Progenitor cell of endocrine pancreas (in vitro differentiated cells): ENCODE measurements at places on chromosomes 4 and X.

DNA sequence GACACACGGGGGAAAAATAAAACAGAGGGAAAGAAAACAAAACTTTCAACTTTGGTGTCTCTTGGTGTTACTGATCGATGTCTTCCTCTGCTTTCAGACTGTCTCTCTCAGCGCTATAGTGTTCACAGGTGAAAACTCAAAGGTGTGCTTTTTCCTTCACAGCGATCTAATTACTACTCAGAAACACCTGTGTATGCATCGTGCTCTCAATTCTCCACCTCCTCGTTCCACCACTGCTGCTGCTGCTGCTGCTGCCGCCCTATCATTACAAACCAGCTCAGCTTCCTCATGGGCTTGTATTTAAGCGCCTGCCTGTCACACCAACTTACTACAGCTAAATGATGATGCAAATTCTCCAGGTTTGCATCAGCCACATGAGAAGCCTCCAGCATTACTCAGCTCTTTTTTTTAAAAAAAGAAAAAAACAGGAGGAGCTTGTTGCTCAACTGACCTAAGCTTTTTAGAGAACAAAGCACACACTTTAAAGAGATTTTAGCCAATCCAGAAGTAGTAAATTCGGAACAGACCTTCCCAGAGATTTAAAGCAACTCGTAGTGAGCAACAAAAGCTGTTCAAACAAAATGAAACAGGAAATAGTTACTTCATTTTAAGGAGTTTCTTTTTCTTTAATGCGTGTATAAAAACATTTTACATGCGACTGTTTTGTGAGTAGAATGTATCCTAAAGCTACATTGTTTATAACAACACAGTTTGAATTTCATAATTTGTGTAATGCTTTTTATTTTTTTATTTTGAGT, at the start of gene SLC7A11:
TSS of gene SLC7A11 (minus strand) at position 274 of the 758 bp plus-strand sequence. CDS start 280 bp downstream, outside the sequence.
- DNase-seq = peak; percentile 29

GRCh38 chr4:117134386-117134785, 49.0 kb upstream of the TRAM1L1 start:
- no peak for DNase-seq

GRCh38 chr4:81404294-81404693, 67.4 kb downstream of the RASGEF1B start:
- no peak for DNase-seq

- DNase-seq = no peak
Measured at GRCh38 chr4:24713604-24714003, 81.8 kb upstream of the SOD3 start.

DNA sequence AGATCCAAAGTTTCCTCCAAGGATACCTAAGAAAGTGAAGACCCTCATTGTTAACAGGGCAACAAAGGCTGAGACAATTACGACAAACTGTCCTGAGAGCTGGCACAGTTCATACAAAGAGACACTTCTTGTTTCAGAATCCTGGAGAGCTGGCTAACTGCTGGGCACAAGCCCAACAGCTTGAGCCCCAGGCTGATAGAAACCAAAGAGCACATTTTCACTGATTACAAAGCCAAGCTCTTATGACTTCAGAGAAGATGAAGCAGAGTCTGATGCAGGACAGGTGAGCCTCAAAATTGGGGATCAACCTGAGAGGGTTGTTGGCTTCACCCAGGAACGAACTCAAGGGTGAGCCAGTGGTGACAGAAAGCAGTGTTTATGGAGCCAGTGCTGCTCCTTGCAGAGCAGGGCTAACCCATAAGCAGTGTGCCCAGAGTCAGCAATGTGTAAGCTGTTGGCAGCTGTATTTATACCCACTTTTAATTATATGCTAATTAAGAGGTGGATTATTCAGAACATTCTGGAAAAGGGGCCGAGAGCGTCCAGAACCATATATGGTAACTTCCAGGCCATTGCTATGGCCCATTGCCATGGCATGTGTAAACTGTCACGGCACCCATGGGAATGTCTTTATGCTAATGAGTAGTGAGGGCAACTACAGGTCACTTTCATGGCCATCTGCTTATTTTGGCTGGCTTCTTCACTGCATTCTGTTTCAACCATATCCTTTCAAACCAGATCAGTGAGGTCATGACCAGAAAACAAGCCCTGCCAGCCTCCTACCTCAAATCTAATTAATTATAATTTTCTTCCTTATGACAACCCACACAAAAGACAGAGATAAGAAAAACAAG, 183.7 kb downstream of the EVC2 start:
- DNase-seq = no peak

- no peak for DNase-seq
Measured at GRCh38 chr4:165355900-165356300, 22.9 kb upstream of the CPE start.

DNA sequence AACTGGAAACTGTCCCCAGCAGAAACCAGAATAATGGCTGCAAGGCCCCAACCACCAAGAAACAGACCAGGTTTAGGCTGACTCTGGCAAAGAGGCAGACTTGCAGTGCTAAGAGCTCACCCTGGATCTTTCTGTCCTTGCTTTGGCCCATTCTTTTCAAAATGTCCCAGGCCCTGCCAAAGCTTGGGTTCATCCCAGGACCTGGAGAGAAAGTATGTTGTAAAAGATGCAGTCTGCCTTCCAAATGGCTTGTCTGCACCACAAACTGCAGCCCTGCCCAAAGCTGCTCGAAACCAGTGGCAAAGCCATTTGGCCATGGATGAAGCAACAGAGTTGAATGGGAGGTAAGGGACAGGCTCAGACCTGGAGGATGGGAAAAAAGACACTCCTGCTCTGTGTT, 38.0 kb upstream of the LNX1 start:
- no peak for DNase-seq

GRCh38 chr4:120261117-120261516, 194.5 kb upstream of the MAD2L1 start:
- no peak for DNase-seq

DNA sequence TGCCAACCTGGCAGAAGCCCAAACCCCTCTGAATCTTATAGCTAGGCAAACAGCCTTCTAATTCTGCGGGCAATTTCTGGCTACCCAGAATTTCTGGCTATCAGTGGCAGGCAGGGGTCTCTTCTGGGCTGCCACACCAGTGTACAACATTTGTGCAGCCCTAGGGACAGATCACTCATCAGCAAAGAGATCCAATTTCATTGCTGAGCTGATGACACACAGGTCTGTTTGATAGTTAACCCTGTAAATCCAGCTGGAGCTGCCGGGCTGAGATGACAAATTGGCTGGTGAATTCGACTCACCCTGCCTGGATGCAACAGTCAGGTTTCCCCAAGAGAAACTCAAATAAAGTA, 2.4 kb downstream of the MID1 start:
- no peak for DNase-seq

DNA sequence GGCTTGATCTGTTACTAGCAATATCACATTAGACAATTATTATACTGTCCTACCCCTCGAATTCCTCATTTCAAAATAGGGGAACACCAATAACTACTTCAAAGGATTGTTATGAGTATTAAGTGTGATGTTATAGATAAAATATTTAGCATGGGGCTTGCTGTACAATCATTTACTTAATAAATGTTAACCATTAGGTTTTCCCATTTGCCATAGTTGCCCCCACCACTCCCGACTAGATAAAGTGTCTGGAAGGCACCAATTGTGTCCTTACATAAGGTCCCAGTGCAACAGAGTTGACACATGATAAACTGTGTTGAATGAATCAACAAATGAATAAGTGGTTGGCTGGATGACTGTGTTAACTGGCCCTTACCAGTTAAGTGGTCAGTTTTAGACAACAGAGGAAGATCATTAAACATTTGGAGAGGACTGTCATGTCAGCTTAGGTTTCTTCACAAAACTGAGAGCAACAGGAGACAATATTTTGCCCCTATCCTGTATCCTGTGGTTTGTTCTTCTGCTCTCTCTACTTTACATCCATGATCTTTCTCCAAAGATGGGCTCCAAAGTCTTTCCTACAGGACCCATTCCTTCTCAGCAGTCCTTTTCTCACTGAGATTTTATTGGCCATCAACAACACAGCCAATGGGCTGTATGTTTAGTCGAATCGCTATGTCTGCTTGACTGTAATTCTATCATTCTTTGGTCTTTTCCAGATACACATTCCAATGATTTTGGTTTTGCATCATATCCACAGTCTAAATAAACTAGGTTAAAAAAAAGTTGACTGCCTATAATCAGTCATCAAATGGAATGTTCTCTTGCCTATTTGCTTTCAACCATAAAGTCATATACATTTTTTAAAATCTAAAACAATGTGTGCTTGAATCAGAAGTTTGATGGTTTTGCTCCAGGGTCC, 74.4 kb downstream of the RNF150 start:
- no peak for DNase-seq

GRCh38 chr4:14196131-14196530, 568.6 kb upstream of the BOD1L1 start:
- DNase-seq = peak; percentile 63

GRCh38 chr4:147801820-147802219, 69.9 kb downstream of the ARHGAP10 start:
- DNase-seq = no peak

DNA sequence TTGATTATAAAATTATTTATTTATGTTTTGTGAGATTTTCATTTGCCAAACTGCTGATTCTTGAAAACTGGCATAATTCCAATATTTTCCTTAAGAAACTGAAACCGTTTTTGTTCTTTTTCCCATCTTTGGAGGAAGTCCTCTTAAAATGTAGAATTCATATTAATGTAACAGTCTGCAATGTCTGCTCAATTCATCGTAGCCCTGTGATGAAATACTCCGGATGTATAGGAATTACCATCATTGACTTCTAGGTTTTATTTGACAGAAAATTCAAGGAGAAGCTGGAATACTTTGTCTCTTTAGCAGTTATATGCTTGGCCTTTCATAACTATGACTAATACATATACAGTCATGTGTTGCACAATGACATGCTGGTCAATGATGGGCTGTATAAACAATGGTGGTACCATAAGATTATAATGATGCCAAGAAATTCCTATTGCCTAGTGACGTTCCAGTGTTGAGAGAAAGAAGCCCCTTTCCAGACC, 185.0 kb upstream of the GPRIN3 start:
- DNase-seq = no peak

DNA sequence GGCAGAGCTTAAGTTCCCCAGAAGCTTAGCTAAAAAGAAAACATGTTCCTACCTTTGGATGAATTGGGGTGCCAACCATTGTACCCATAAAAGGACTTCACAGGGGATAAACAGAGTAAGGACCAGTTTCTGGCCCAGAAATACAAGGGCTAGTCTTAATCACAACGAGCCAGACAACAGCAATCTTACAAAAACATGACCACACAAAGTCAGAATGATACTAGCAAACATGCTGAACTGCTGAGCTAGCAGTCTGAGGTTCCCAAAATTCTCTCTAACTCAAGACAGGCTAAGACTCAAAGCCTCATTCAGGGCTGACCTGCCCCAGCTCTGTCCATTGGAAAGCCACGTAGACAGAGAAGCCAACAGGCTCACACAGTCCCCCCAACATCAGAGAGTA, 40.3 kb downstream of the ATP11C start:
- DNase-seq = no peak

- DNase-seq = no peak
Measured at GRCh38 chrX:28659269-28659668, 72.0 kb downstream of the IL1RAPL1 start.

DNA sequence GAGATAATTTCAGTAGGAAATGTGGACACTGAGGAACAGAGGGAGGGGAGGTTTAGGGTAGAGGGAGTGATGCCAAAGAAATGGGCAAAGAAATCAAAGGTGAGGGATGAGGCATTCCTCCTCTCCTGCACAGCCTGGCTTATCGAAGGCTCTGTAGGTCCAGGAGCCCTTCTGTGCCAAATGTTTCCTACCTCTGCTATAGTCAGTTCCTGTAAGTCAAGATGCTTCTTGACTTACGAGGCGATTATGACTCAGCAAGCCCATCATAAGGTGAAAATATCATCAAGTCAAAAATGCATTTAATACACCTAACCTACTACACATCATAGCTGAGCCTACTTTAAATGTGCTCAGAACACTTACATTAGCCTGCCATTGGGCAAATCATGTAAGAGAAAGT, 60.0 kb upstream of the ARHGAP24 start:
- DNase-seq = no peak

GRCh38 chr4:589219-589963, 13.3 kb upstream of the TMEM271 start:
- no peak for DNase-seq

- DNase-seq = no peak
Measured at GRCh38 chrX:140799216-140799615, 89.7 kb downstream of the LINC00632 start.

GRCh38 chrX:11535156-11535919, 130.4 kb downstream of the ARHGAP6 start:
- no peak for DNase-seq

DNA sequence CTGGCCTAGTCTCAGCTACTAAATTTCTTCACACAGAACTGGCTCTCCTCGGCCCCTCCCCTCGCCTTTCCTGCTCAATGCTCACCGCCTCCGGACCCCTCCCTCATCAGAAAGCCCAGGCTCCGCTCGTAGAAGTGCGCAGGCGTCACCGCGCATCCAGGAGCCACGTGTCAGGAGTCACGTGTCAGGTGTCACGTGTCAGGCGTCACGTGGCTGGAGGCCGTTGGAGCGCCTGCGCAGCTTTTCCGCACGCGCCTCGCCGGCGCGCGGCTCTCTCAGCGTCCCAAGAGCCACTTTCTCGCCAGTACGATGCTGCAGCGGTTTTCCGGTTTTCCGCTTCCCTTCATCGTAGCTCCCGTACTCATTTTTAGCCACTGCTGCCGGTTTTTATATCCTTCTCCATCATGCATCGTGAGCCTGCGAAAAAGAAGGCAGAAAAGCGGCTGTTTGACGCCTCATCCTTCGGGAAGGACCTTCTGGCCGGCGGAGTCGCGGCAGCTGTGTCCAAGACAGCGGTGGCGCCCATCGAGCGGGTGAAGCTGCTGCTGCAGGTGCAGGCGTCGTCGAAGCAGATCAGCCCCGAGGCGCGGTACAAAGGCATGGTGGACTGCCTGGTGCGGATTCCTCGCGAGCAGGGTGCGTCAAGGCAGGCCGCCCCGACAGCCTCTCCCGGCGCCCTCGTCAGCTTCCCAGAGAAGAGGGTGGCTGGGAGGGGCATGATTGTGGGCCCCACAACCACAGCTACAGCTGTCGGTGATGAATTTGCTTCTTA, at the start of gene SLC25A31:
TSS of gene SLC25A31 (plus strand) at position 259 of the 772 bp plus-strand sequence. CDS start at position 405, 146 bp downstream.
- DNase-seq = no peak

DNA sequence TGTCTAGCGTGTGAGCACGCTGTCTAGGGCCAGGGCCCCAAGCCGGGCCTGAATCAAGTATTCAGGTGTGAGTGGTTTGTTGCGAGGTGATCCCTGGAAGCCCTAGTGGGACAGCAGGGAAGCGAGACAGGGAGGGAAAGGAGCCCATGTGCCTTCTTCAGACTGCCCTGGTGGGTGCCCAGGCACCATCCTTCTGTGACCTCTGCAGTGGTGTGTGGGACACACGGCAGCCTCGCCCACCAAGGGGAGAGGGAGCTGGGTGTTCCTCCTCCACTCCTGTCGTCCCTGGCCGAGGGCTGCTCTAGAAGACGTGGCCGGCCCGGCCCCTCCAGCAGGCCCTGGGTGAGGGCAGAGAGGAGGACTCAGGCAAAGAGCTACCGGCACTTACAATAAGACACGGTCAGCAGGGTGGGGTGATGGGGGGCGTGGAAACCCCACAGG, 47.4 kb downstream of the HTRA3 start:
- no peak for DNase-seq

- DNase-seq = no peak
Measured at GRCh38 chr4:4477796-4478195, 64.1 kb downstream of the STX18 start.
